ENCODE measurements at places on chromosomes 1 and 21.

DNA sequence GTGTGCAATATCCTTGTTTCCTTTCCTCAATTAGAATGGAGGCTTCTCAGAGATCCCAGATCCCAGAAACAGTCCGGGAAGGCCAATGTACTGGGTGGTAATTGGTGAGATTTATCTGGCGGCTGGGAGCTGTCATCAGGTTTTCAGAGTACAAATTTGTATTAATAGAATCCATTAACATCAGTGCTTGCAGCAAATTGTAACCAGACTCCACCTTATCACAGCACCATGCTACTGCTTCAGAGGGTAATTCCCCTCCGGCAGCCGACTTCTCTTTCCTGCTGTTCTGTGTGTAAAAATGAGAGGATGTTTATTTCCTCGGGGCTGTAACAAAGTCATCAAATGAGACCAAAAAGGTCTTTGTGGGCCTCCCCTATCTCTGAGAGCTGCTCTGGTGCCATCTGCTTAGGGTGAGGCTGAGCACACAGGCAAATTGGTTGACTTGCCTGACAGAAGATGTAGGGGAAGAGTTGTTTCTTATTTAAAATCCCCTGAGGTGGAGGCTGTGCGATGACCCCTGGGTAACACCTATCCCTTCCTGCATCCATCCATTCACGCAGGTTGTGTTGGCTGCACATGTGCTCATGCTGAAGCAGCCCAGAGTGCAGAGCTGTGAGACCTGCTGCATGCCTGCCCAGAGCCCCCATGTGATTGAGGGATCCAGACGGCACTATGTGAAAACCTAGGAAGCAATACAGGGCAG lies 19.2 kb downstream of the NFASC start:
- DNase-seq = no peak

DNA sequence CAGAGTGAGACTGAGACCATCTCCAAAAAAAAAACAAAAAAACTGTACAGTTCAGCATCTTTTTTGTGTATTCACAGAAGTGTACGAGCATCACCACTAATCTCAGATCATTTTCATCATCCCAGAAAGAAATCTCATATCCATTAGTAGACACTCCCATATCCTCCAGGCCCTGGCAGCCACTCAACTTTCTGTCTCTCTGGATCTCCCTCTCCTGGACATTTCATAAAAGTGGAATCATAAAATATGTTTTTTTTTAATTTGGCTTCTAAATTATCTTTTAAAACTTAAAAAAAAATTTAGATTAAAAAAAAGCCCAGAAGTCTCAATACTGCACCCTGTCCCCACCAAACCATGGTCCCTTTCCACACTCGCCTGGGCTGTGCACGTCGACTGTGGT lies 22.1 kb downstream of the RIPPLY3 start:
- no peak for DNase-seq

DNA sequence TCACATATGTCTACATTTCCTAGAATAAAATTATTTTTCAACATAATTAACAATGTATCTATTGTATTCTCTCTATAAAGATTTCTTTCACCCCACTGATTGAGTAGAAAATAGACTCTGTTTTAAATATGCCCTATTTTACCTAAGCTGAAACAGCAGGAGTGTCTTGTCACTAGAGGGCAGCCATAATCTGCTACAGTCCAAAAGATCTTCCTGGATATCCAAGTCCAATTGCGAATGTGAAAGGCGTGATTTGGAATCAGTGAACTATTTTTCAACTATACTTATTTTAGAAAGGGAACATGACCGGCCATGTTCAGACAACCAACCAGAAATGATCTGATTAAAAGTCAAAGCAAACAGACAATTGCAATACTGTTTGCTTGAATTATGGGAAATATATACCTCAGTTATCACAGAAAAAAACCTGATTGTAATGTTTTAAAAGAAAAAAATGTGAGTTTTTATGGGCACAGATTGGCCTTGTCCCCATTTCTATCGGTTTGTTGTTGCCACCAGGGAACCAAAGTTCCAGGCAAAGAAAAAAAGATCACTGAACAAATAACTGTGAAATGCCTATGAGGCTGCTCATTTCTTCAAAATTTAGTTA lies 1211.0 kb upstream of the ADGRL4 start:
- DNase-seq = peak; percentile 22

DNA sequence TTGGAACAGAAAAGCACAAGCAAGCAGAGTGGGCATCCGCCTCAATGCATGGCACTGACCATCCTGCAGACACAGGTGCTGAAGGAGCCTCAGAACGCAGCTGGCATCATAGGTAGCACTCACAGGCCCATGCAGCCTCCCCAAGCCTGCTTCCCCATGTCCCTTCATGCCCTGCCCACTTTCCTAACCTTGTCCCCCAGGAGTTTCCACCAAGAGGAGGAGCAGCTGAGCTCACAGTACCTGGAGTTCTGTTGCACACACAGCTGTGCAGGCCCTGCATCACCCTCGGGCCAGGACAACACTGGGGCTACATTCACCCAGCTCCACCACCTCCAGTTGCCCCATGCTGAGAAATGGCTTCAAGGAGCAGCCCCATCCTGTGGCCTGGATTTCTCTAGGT lies 83.4 kb downstream of the SETD4 start:
- DNase-seq = no peak

GRCh38 chr1:23930861-23931490 lies 17.8 kb upstream of the CNR2 start:
- no peak for DNase-seq

- DNase-seq = no peak
Observed at GRCh38 chr1:155186794-155187455, 13.3 kb downstream of the TRIM46 start.

GRCh38 chr21:34335316-34335715 lies 28.5 kb upstream of the KCNE2 start:
- DNase-seq = no peak

DNA sequence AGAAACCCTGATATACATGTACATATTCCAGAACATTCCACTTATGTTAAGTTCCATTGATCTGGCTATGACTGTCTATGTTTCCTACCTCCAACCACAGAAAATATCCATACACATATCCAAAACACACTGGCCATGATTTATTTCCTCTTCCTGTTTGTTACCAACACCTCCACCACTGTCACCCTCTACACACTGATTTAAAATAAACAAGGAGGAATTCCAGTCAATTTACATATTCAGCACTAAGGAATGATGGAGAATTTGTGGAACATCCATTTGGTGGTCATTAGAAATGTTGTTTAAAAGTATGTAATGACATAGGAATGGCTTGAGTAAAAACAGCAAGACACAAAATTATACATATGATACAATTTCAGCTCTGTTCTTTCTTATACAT lies 5.5 kb upstream of the STX6 start:
- DNase-seq = no peak

- DNase-seq = no peak
Observed at GRCh38 chr1:160522622-160523345, at the start of gene SLAMF6. Gene SLAMF6, minus strand, starts transcription at chr1:160523255. Its CDS starts 63 bp downstream, at chr1:160523192.

GRCh38 chr21:35791541-35792325 lies 268.6 kb downstream of the SETD4 start:
- no peak for DNase-seq

- DNase-seq = no peak
Observed at GRCh38 chr1:10160173-10160572, 50.2 kb upstream of the KIF1B start.
